Activated CD4-positive, CD25-positive, alpha-beta regulatory T cell treated with anti-CD3 and anti-CD28 coated beads, Interleukin-2, amount 50 U/mL, for 72 hours (primary cell): ENCODE measurements at places on chromosomes 2 and 18.

DNA sequence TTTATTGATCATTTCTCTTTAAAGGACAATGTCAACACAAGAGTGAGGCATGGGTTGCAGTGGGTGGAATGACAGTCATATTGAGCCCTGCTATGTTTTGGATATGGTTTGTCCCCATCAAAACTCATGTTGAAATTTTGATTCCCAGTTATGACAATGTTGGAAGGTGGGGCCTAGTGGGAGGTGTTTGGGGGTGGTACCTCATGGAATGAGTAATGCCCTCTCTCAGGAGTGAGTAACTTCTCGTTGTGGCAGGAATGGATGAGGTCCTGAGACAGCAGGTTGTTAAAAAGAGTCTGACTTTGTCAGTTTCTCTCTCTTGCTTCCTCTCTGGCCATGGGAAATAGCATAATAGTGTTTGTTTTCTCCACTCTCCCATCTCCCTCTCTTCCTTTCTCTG lies 345.3 kb downstream of the DCC start:
- no peak for DNase-seq

DNA sequence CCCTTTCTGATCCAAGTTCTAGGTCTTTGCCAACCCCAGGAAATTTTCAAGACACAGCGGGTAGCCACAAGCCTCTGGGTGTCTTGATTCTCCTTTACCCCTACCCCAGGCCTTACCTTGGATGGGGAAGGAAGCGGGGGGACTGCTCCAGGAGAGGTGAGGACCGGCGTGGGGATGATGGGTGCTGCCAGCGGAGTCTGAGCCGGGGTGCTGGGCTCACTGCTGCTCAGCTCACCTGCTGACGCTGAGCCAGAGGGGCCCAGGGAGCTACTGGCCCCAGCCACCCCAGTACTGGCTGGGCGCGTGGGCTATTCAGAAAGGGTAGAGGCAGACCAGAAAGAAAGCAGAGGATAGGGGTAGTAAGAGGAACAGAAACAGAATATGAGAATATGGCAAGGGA lies 8.7 kb downstream of the DCTN1 start:
- DNase-seq: no peak

DNA sequence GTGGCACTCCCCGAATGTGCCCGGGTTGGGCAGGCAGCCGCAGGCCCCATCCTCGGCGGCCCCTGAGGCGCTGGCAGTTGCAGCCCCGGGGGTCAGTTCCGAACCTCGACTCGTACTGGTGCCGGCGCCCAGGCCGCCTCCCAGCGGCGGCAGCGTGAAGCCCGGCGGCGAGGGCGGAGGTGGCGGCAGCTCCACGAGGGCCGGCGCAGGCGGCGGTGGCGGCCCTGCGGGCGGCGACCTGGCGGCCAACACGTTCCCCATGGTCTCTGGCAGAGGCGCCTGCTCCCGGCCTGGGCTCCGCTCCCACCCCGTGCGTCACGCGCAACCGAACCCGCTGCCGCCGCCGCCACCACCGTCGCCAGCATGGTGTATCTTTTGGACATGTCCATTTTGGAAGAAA lies 196.3 kb downstream of the CCDC74A start:
- DNase-seq: no peak

DNA sequence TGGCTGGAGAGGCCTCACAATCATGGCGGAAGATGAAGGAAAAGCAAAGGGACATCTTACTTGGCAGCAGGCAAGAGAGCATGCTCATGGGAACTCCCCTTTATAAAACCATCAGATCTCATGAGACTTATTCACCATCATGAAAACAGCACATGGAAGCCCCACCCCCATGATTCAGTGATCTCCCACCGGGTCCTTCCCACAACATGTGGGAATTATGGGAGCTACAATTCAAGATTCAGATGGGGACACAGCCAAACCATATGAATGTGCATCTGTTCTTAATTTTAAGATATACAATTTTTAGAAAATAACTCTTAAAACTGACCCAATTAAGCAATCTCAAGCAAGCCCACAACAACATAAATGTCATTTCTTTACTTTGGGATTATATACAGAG lies 12.6 kb downstream of the C18orf63 start:
- DNase-seq: no peak

GRCh38 chr2:169775765-169776164 lies 22.9 kb upstream of the SSB start:
- no peak for DNase-seq

DNA sequence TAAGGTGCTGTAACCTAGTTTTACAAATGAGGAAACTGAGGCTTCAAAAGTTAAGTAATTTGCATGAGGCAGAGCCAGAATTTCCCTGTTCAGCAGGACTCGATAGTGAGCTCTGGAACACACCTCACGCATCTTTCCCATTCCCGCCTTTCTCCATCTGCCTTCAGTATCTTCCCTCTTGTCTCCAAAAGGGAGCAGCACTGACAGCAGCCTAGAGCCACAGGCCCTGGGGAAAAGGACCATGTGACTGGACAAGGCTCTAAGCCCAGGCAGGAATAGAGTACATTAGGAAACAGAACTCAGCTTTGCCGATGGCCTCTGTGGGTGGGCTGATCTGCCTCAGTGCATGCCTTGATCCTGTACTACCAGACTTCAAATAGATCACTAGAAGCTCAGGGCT lies 21.5 kb downstream of the GPR155 start:
- DNase-seq: no peak
